ENCODE measurements at places on chromosomes 1 and 21.

- DNase-seq, result no peak
Observed at GRCh38 chr1:54160351-54160750, 7.6 kb upstream of the CDCP2 start.

- DNase-seq, result no peak
Observed at GRCh38 chr1:100708476-100709062, 11.0 kb upstream of the VCAM1 start.

DNA sequence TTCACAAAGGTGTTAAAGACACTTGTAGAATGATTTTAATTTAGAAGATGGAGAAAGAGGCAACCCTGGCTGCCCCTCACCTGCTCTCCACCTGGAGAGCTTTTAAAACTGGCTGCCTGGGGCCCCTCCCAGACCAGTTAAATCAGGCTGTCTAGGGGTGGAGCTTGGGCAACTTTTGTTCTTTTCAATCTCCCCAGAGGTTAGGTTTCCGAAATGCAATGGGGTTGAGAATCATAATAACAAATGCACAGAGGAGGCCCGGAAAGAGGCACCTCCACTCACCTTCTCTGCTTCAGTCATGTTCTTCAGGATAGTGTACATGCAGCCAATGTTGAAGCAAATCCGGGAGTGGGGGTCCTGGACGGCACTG lies 400 bp downstream of the NCF2 start:
- no peak for DNase-seq

DNA sequence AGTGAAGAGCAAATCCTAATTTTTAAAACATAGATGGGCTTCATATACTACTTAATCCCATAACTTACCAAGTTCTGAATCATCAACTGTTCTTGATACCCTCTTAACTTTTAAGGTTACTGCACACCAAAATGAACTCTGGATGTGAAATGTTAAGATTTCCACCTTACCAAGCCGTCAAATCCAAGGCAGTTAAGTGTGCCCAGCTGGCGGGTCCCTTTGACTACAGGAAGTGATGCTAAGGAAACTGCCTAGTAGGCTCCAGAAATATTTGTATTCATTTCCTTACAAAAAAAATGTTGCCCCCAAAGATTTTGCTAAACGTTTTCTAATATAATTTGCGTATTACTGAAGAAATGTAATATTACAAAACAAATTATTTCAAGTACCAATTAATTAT lies 10.7 kb downstream of the NRIP1 start:
- no peak for DNase-seq

GRCh38 chr1:54774820-54775498 lies 10.6 kb upstream of the PARS2 start:
- no peak for DNase-seq

GRCh38 chr1:155794605-155795245 lies 62.3 kb downstream of the GON4L start:
- DNase-seq, result no peak

GRCh38 chr1:6178751-6179563 lies 1.2 kb downstream of the CHD5 start:
- no peak for DNase-seq

GRCh38 chr1:58324558-58324957 lies 222.0 kb downstream of the OMA1 start:
- DNase-seq, result no peak

DNA sequence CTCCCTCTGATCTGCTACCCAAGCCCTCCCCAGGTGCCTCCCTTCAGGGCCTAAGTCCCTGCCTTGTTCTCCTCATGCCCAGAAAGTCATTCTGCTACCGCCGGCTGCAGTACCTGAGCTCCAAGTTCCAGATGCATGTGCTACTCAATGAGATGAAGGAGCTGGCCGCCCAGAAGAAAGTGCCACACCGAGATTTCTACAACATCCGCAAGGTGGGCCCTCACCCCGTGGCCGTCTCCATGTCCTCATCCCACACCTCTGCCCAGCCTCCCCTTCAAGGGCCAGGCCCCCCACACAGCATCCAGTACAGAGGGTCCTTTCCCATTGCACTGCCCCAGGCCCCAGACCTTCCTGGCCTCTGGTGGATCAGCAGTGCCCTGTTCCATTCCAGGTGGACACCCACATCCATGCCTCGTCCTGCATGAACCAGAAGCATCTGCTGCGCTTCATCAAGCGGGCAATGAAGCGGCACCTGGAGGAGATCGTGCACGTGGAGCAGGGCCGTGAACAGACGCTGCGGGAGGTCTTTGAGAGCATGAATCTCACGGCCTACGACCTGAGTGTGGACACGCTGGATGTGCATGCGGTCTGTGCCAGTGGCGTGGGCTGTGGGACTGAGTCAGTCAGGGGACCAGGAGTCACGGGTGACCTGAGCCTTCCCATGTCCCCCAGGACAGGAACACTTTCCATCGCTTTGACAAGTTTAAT lies 8.2 kb downstream of the AMPD2 start:
- DNase-seq, result no peak

Measured in activated naive CD4-positive, alpha-beta T cell treated with anti-CD3 and anti-CD28 coated beads, Interleukin-2, amount 50 U/mL, for 16 hours (primary cell).